ENCODE measurements at places on chromosomes 5 and 9. TPM values are rescaled to one million over a fixed set of nuclear protein-coding genes. Genes with fewer than 3 reads are reported as not detected.
A peak's percentile ranks its signal among the peaks of the same experiment; 100 is the strongest.

DMRT3 gene
- total RNA-seq, result not detected

SCGB3A2 gene
- total RNA-seq, result 0.51 TPM

SLC34A3 gene
- total RNA-seq, result 1.0 TPM

GRCh38 chr5:67344870-67345269, 148.3 kb upstream of the CD180 start:
- H3K4me1 ChIP-seq, result no peaks in the 10 kb centered on the region
- H3K27me3 ChIP-seq, result no peaks in the 10 kb centered on the region
- no peak for DNase-seq
- H3K27ac ChIP-seq, result no peak overlapping the region

- H3K36me3 ChIP-seq, result peaks cover 26% of the 10 kb centered on the region
- no peaks in the 10 kb centered on the region for H3K27me3 ChIP-seq
- no peak for DNase-seq
- H3K4me1 ChIP-seq, result peaks cover 2% of the 10 kb centered on the region
Measured at GRCh38 chr5:464446-464842, 21.5 kb downstream of the EXOC3 start.

- no peaks in the 10 kb centered on the region for H3K36me3 ChIP-seq
- DNase-seq, result no peak
- no peak overlapping the region for H3K4me3 ChIP-seq
- H3K27ac ChIP-seq, result no peak overlapping the region
- no peaks in the 10 kb centered on the region for H3K27me3 ChIP-seq
Measured at GRCh38 chr9:94599102-94599501, 5.5 kb upstream of the FBP2 start.

GRCh38 chr5:77366717-77367500, 125.2 kb downstream of the WDR41 start:
- no peaks in the 10 kb centered on the region for H3K27me3 ChIP-seq
- DNase-seq, result no peak
- no peaks in the 10 kb centered on the region for H3K36me3 ChIP-seq
- H3K4me1 ChIP-seq, result no peaks in the 10 kb centered on the region

DNA sequence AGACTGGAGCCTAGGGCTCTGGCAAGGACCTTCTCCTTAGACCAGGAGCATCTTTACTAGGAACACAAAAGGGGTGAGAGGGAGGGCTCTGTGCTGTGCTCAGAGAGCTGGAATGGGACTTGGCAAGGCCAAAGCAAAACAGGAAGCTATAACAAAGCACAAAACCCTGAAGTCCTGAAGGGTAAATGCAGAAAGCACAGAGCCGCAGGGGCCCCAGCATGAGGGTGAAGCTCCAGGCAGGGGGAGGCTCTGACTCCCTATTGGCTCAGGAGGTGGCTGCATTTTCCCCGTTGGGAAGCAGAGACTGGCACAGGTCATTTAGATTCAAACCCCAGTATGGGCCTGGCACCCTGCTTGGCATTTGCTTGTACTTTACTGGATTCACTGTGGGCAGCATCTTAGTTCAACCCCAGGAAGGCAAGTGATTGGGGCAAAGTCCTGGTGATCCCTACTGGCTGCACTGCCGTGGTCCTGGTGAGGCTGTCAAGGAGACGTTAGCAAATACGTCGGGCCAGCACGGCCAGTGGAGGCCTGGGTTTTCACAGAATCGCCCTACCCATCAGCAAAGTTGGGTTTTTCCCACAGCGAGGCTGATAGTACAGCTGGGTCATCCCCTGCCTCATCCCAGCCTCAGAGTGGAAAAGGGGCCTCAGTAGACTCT, 46.3 kb downstream of the GGTA1 start:
- H3K4me1 ChIP-seq, result no peaks in the 10 kb centered on the region
- H3K27ac ChIP-seq, result no peak overlapping the region
- no peak overlapping the region for H3K4me3 ChIP-seq

DNA sequence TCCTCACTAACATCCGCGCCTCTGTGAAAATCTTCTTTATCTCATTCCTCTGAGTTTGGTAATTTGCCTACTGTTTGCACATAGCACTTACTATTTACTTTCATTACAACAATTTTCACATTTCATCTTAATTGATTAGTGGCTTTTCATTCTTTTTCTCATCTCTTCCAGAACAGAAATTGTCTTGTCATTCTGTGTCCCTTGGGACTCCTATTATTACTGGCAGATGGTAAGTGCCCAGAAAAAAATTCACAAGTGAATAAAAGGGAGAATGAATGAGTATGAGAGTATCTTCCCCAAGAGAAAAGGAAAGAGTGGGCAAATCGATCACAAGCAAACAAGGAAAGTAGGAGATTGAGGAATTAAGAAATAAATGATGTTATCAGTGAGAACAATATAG, 876.1 kb downstream of the TLE4 start:
- no peaks in the 10 kb centered on the region for H3K4me1 ChIP-seq
- no peak overlapping the region for H3K27ac ChIP-seq
- no peak overlapping the region for H3K4me3 ChIP-seq
- H3K27me3 ChIP-seq, result no peaks in the 10 kb centered on the region
- no peaks in the 10 kb centered on the region for H3K36me3 ChIP-seq
- no peak for DNase-seq

GRCh38 chr5:172164769-172165212, 23.2 kb downstream of the STK10 start:
- H3K36me3 ChIP-seq, result no peaks in the 10 kb centered on the region
- no peak for DNase-seq

- peak; percentile 68 for DNase-seq
- peaks cover 7% of the 10 kb centered on the region for H3K4me1 ChIP-seq
- no peak overlapping the region for H3K4me3 ChIP-seq
- H3K27ac ChIP-seq, result no peak overlapping the region
- no peaks in the 10 kb centered on the region for H3K27me3 ChIP-seq
Measured at GRCh38 chr9:98899408-98900056, 44.2 kb upstream of the COL15A1 start.

- H3K4me1 ChIP-seq, result 0 out of 2 replicates have a peak, but pooled peaks cover 4% of the 10 kb centered on the region
- H3K4me3 ChIP-seq, result no peak overlapping the region
- no peak overlapping the region for H3K27ac ChIP-seq
- no peaks in the 10 kb centered on the region for H3K27me3 ChIP-seq
- no peak for DNase-seq
Measured at GRCh38 chr5:151476016-151476415, 28.6 kb downstream of the SLC36A1 start.

- no peaks in the 10 kb centered on the region for H3K27me3 ChIP-seq
- DNase-seq, result no peak
- H3K36me3 ChIP-seq, result peaks cover 17% of the 10 kb centered on the region
- peaks cover 3% of the 10 kb centered on the region for H3K4me1 ChIP-seq
- H3K4me3 ChIP-seq, result no peak overlapping the region
- no peak overlapping the region for H3K27ac ChIP-seq
Measured at GRCh38 chr9:106982636-106983035, 119.7 kb downstream of the ZNF462 start.

- no peaks in the 10 kb centered on the region for H3K4me1 ChIP-seq
- H3K27ac ChIP-seq, result no peak overlapping the region
- H3K27me3 ChIP-seq, result peaks cover 33% of the 10 kb centered on the region
- DNase-seq, result no peak
- H3K36me3 ChIP-seq, result no peaks in the 10 kb centered on the region
- H3K4me3 ChIP-seq, result no peak overlapping the region
Measured at GRCh38 chr9:974996-975739, 1.3 kb upstream of the DMRT3 start.
